Thyroid gland (tissue), 4 donors: ENCODE measurements at places on chromosomes 6 and 20.

DNA sequence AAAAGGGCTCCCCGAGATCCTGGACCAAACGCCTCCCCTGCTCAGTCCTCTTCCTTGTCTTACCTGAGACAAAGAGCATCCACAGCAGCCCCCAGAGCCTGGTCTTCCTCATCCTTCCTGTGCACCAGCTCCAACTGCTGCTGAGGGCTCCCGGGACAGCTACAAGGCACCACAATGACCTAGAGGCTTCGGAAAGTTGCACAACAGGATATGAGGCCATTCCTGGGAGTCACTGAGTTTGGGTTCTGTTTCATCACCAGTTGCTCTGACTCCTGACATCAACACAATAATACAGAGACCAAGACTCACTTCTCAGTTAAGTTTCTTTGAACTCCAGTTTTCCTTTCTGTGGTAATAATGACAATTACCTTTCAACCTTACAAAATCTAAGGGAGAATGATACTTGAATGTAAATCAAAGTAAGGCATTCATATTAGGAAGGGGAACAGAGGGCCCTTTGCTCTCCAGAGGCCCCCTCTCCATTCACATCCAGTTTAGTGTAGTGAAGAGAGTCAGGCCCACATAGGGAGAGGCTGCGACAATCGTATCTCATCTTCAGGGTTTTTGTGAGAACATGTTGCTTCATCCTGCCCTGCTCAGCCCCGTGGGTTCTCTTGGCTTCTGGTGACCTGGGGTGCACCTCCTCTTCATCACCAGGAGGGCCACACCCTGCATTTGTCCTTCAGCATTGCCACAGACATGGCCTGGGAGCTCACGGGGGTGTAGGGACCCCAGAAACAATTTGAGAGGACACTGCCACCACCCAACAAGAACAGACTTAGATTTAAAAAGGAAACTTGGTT, at the start of gene TREM1:
Gene TREM1, minus strand, starts transcription at position 139 of the 803 bp plus-strand sequence. Its CDS starts 27 bp downstream, at position 112.
- DNase-seq = no peak

- no peak for DNase-seq
These were observed 79.6 kb downstream of the RPS12 start for GRCh38 chr6:132893772-132894490.

- no peak for DNase-seq
These were observed 746.8 kb downstream of the CBLN4 start for GRCh38 chr20:55258559-55258958.

DNA sequence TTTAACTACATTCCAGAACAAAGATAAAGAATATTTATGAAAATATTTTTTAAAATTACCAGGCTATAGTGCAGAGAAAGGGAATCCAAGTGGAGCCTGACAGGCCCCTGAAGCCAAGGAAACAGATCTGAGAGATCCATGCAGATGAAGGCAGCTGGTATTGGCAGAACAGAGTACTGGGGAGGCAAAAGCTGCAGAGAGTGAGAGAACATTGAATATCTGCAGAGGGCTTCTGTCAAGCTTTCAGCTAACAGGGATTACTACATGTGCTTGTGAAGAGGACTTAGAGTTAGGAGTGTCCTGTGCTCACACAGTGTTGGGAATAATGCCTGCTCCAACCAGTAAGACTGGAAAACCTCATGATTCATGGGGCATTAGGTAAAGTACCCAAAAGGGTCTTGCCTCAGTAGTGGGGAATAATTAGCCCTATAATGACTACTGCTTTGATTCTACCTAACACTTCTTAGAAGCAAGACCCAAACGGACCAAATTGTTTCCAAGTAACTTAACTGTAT, 657.2 kb downstream of the DHX35 start:
- DNase-seq = no peak

GRCh38 chr6:40996591-40997233, 42.3 kb downstream of the UNC5CL start:
- DNase-seq = peak; percentile 59

DNA sequence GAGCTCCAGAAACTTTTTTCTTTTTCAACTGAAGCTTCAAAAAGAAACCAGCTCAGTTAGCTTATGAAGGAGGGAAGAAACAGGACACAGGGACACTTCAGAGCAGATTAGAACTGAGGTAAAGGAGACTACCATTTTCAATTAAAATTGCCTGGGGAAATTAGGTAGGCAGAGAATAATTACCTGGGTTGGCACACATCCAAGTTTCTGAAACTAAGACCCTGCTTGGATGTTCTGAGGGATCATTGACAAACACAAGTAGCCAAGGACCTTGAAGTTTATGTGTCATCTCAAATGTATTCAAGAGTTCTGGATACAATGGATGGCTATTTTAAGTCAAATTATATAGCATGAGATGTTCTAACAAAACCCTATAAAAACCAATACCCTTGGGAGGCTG, 137.6 kb downstream of the PLCB4 start:
- no peak for DNase-seq

DNA sequence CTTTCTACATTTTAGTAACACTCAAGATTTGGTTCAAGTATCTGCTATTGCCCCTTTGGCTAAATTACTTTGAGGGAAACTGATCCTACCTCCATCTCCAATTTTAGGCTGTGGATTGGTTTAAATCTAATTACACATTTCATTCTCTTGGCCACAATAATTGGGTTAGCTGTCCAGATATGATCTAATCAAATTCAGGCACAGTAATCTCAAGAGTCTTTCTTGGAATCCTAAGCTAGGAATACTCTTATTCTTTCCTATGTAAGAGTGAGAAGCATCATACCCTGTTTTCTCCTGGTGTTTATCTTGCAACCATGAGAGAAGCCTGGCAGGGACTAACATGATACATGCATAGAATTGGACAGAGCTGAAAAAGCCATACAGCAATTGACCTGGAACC, 300.4 kb upstream of the MARCKS start:
- DNase-seq = no peak

GRCh38 chr6:145547594-145548335, 187.6 kb downstream of the EPM2A start:
- no peak for DNase-seq

DNA sequence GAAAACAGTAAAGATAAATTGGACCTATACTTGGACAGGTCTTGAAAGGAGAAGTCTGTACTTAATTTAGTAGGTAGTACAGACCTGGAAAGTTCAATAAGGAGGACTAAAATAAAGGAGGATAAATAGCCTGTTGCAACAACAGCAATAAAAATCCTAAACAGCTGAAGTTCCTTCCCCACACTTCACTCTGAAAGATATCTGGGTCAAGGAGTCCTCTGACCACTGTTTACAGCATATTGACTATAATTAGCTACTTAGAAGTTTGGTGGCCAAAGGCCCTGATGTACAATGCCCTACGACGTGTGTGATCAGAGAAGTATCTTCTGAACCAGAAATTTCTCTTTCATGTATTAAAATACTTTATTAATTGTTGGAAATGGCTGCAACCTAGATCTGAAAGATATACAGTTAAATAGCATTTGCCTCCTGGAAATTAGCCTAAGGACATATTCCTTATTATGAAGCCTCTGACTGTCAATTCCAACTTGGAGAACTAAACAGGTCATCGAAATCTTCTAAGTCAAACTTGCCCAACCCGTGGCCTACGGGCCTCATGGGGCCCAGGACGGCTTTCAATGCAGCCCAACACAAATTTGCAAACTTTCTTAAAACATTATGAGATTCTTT, 82.8 kb downstream of the KIF13A start:
- DNase-seq = no peak
